ENCODE measurements at places on chromosomes 4 and X.

GRCh38 chr4:41934514-41934900 lies 722 bp upstream of the TMEM33 start:
- H3K27me3 ChIP-seq = peaks cover under 1% of the 10 kb centered on the region
- H3K27ac ChIP-seq = peak overlapping the region; percentile 94
- peaks cover 40% of the 10 kb centered on the region for H3K4me1 ChIP-seq
- H3K36me3 ChIP-seq = peaks cover 23% of the 10 kb centered on the region

- no peak overlapping the region for H3K27ac ChIP-seq
- no peak for DNase-seq
- H3K36me3 ChIP-seq = peaks cover 5% of the 10 kb centered on the region
- no peak overlapping the region for H3K4me3 ChIP-seq
- peaks cover 6% of the 10 kb centered on the region for H3K4me1 ChIP-seq
Measured at GRCh38 chr4:88219099-88219498, 60.7 kb upstream of the ABCG2 start.

- H3K4me1 ChIP-seq = no peaks in the 10 kb centered on the region
- H3K4me3 ChIP-seq = no peak overlapping the region
- H3K27ac ChIP-seq = no peak overlapping the region
- no peaks in the 10 kb centered on the region for H3K27me3 ChIP-seq
Measured at GRCh38 chrX:105543283-105543682, 279.1 kb upstream of the NRK start.

DNA sequence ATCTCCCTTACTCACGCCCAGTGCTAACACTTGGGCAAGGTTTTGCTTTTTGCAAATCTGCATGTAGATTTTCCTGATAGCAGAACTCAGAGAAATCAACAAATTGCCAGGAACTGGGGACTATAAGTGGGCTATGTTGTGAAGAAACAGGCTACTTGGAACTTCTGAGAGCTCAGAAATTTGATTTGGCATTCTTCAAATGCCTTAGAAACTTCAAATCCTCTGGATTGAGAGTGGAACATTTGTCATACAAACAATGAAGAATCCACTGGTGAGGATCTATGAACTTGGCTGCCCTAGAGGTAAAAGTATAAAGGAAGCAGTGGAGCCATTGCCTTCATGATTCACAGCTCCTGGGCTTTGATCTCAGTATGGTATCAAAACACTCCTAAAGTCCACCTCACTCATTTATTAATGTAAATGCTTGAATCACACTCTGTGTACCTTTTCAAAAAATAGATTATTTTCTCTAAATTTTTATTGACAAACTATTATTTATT lies 126.0 kb downstream of the GLRA3 start:
- H3K27ac ChIP-seq = no peak overlapping the region
- H3K36me3 ChIP-seq = no peaks in the 10 kb centered on the region

GRCh38 chrX:66162331-66162822 lies 1.7 kb upstream of the HEPH start:
- H3K4me1 ChIP-seq = no peaks in the 10 kb centered on the region
- H3K27ac ChIP-seq = no peak overlapping the region
- no peak overlapping the region for H3K4me3 ChIP-seq
- H3K36me3 ChIP-seq = no peaks in the 10 kb centered on the region
- no peaks in the 10 kb centered on the region for H3K27me3 ChIP-seq
- DNase-seq = no peak

GRCh38 chrX:70908541-70908940 lies at the start of gene TEX11:
TEX11 (minus strand) TSS chrX:70908711; CDS start chrX:70907789, 922 bp downstream.
- no peaks in the 10 kb centered on the region for H3K4me1 ChIP-seq
- no peaks in the 10 kb centered on the region for H3K27me3 ChIP-seq
- H3K27ac ChIP-seq = no peak within 1 kb of the TSS
- H3K36me3 ChIP-seq = no peaks in the 10 kb centered on the region
- no peak within 1 kb of the TSS for H3K4me3 ChIP-seq

DNA sequence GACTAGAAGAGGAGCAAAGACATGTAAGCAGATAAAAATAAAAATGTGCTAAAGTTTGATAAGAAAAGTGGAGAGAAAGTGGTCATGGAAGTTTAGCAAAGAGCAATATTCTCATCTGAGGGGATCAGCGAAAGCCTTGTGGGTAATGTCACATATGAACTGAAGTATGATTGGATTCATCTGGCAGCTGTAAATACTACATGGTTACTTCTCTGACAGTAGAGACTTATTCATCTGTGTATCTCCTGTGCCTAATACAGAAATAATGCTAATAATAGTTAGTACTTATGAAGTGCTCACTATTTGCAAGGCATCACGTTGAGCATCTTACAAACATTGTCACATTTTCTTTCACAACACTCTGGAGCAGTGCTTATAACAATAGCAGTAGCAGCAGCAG lies 8.9 kb upstream of the IGSF1 start:
- no peak for DNase-seq
- no peak overlapping the region for H3K27ac ChIP-seq
- no peak overlapping the region for H3K4me3 ChIP-seq
- H3K27me3 ChIP-seq = peaks cover 2% of the 10 kb centered on the region
- H3K36me3 ChIP-seq = no peaks in the 10 kb centered on the region

DNA sequence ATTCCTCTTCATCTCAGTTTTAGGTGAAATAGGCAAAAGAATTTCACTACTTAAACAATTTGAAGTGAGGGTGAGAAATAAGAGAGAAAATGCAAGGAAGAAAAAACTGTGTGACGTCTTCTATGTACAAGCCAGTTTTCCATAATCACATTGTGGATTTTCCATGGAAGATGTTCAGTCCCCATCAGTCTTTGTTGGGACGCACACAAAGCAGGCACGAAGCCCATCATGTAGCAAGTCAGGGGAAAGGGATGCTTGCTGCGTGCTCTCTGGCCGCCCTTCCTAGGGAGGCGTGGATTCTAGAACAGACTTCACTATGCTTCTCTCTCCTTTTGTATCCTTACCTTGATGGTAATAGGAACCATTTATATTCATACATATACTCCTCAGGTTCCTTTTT lies 54.7 kb downstream of the RBPJ start:
- DNase-seq = no peak
- peaks cover 42% of the 10 kb centered on the region for H3K4me1 ChIP-seq
- H3K27ac ChIP-seq = no peak overlapping the region

GRCh38 chr4:101019941-101020401 lies 327.4 kb downstream of the PPP3CA start:
- peak overlapping the region; percentile 49 for H3K4me3 ChIP-seq
- peak; percentile 45 for DNase-seq
- peak overlapping the region; percentile 88 for H3K27ac ChIP-seq
- H3K36me3 ChIP-seq = peaks cover 20% of the 10 kb centered on the region
- peaks cover 55% of the 10 kb centered on the region for H3K4me1 ChIP-seq

DNA sequence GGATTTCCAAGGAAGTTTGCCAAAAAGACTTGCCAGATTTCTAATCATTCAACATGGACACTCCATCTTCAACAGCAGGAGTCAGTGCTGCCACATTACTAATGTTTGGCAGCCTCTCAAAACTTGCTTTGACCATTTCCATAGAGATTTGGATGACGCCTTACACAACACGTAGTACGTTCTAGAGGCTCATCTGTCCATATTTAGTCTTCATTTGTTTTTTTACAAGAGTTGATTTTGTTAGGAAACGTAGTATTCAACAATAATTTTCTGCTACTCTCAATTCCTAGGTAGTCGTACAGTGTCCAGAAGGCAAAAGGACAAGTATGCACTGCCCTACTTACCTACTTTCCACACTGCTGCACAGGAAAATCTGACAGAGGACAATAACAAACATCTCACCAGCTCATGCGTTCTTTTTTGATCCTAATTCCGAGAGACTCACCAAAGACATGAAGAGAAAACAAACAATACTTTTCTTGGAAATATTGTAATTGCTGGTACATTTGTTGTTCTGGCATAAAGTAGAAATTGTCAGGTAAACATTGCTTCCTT lies 117.3 kb downstream of the SNCA start:
- no peak overlapping the region for H3K4me3 ChIP-seq
- H3K36me3 ChIP-seq = no peaks in the 10 kb centered on the region
- no peak overlapping the region for H3K27ac ChIP-seq
- no peak for DNase-seq
- H3K4me1 ChIP-seq = no peaks in the 10 kb centered on the region

DNA sequence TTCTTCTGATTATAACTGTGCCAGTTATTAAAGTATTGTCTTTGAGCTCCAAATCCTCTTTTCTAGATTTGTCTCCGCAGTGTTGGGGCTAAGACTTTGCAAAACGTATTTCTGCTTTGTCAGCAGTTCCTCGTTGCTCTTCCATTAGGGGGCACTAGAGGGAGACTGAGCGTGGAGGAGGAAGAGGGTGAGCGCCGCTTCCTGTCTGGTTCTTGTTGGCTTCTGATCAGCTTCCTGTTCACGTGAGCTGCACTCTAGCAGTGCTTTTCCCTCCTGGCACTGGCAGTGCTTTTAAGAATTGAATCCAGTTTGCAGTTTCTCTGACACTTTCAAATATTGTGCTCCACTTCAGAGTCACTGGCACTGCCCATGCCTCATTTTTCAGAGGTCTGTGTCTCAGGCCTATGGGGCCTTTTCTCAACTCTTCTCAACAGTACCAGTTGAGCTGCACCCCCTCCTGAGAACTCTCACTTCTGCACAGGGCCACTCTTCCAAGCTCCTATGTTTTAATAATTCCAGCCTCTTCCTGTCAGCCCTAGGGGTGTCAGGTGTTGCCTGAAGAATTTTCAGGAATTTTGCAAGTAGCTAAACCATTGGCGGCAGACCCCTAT lies 54.4 kb upstream of the LCORL start:
- no peak overlapping the region for H3K4me3 ChIP-seq
- H3K27me3 ChIP-seq = peaks cover 18% of the 10 kb centered on the region
- peak; percentile 64 for DNase-seq

DNA sequence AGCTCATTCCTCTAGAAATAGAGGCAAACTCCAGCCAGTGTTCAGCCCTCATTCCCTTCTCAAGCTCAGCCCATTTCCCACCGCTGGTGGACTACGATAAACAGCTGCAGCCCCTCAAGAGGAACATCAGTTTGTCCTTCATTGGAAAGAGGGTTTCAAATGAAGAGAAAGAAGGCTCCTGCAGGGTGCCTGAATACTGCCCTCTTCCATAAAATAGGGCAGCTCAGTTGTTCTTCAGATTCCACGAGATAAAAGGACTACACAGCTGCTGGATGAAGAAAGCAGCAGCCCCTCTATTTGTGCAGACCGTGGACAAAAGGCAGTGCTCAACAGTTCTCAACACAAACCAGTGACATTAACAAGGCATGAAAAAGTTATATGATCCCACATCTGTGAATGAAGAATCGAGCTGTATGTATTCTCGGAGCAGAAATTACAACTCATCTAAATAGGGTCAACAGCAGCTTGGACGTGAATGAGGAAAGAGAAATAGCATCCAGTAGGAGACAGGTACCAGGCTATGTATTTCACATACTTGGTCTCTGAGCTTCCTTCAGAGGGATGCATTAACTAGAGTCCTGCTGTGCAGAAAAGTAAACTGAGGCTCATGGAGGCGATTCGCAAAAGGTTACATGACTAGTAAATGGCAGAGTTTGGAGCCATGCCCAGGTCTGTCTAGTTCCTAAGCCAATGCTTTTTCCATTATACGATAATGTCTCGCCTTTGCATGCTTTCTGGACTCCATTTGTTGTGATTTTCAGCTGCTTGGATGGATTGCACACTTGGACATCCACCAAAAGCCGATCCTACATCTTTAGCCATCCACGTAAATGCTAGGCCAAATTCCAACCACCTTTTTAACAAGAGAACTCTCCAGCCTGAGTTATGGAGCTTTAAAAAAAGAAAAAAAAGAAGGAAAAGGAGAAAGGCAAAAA lies 301.2 kb upstream of the PPARGC1A start:
- H3K27ac ChIP-seq = no peak overlapping the region
- no peak for DNase-seq
- no peaks in the 10 kb centered on the region for H3K4me1 ChIP-seq
- no peaks in the 10 kb centered on the region for H3K27me3 ChIP-seq
- no peak overlapping the region for H3K4me3 ChIP-seq
- no peaks in the 10 kb centered on the region for H3K36me3 ChIP-seq

DNA sequence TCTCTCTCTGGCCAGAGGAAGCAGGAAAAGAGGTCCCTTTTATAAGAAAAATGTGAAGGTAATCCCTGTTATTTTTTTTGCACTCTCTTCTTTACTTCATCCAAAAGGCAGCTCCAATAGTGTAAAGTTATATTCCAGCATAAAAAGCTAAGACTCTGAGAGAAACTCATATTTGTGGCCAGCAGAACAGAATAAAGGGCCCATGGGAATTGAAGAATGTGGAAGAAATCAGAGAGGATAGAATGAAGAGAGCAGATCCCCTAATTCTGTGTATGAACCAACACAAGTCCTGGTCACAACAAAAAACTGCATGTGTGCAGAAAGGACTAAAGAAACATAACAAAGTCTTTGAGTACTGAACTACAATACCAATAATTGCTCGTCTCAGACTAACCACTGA lies 22.3 kb downstream of the RPS6KA6 start:
- no peaks in the 10 kb centered on the region for H3K36me3 ChIP-seq
- no peak overlapping the region for H3K27ac ChIP-seq
- no peaks in the 10 kb centered on the region for H3K27me3 ChIP-seq
- H3K4me3 ChIP-seq = no peak overlapping the region
- no peak for DNase-seq
- no peaks in the 10 kb centered on the region for H3K4me1 ChIP-seq

DNA sequence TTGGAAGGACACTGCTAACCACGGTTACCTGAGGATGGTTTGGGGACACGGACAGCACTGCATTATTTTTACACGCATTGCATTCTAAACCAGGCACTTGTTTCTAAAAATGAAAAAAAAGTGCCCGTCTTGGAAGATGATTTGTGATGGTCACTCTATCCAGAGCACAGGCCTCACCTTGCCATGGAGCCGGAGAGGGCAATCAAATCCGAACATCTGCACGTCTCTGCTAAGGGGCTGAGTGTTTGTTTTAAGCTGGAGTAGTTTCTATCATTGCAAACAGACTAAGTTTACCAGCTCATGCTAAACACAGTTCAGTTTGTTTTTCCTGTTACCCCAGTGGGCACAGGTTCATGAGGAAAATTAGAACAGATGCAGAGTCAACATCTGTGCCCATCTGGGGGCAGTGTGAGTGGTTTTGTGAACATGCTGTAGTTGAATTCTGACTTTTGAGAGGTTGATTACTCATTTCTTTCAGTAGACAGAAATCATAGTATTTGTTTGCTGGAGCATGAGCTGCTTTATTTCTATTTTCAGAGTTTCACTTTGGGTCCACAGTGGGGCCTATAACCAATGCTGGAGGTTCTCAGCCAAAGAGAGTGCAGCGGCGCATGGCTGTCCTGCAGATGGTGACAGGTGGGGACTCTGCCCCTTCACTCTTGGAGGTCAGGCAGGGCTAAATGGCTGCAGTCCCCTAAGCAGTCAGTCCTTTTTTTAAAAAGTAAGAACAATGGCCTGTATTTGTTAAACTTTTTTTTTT lies 65.4 kb upstream of the ENPP6 start:
- no peaks in the 10 kb centered on the region for H3K27me3 ChIP-seq
- no peak overlapping the region for H3K4me3 ChIP-seq
- peak; percentile 23 for DNase-seq
- peaks cover 51% of the 10 kb centered on the region for H3K4me1 ChIP-seq

GRCh38 chr4:14827111-14827510 lies 175.2 kb upstream of the CPEB2 start:
- no peak for DNase-seq
- no peak overlapping the region for H3K27ac ChIP-seq
- no peak overlapping the region for H3K4me3 ChIP-seq
- H3K4me1 ChIP-seq = no peaks in the 10 kb centered on the region
- H3K27me3 ChIP-seq = peaks cover 1% of the 10 kb centered on the region

- DNase-seq = no peak
- no peak overlapping the region for H3K27ac ChIP-seq
- no peaks in the 10 kb centered on the region for H3K27me3 ChIP-seq
- H3K36me3 ChIP-seq = peaks cover 35% of the 10 kb centered on the region
Measured at GRCh38 chrX:15848576-15848975, 6.0 kb downstream of the AP1S2 start.
